A549 treated with Mapracorat at 1 μM for 4 hours (cell line): ENCODE measurements at places on chromosomes 4 and X. TPM values are rescaled to one million over a fixed set of nuclear protein-coding genes. Genes with fewer than 3 reads are reported as not detected.

The TREX2 gene
- 0.96 to 1.7 TPM (median 1.3 TPM) in 5 replicates for total RNA-seq

The MAGEE2 gene
- not detected in 5 replicates for total RNA-seq

The CENPVL2 gene
- not detected in 5 replicates for total RNA-seq

The SLC9B1 gene
- total RNA-seq, result not detected in 5 replicates

The ANXA10 gene
- total RNA-seq, result 2.4 to 3.0 TPM (median 2.8 TPM) in 5 replicates

The SEC31A gene
- 78.3 to 87.2 TPM (median 81.0 TPM) in 5 replicates for total RNA-seq

The FAM47A gene
- total RNA-seq, result not detected in 5 replicates

The NALF2 gene
- 4.5 to 5.6 TPM (median 5.5 TPM) in 5 replicates for total RNA-seq

The DACH2 gene
- total RNA-seq, result not detected in 5 replicates

The FGF16 gene
- not detected in 5 replicates for total RNA-seq

The FAM9B gene
- not detected in 5 replicates for total RNA-seq

The NHS gene
- total RNA-seq, result 2.1 to 3.1 TPM (median 2.3 TPM) in 5 replicates

The TRAM1L1 gene
- total RNA-seq, result 0.45 to 0.70 TPM (median 0.48 TPM) in 5 replicates

The PPARGC1A gene
- 0.02 to 0.10 TPM (median 0.04 TPM) in 4 of 5 replicates, not detected in the other for total RNA-seq

The SYTL5 gene
- total RNA-seq, result 0.21 to 0.34 TPM (median 0.30 TPM) in 5 replicates

The MAOB gene
- 0.13 to 0.19 TPM (median 0.16 TPM) in 4 of 5 replicates, not detected in the other for total RNA-seq

The NPY5R gene
- not detected in 5 replicates for total RNA-seq

The PRMT9 gene
- total RNA-seq, result 2.2 to 3.3 TPM (median 3.0 TPM) in 5 replicates

The SH3TC1 gene
- 14.3 to 27.7 TPM (median 22.6 TPM) in 5 replicates for total RNA-seq

The FHDC1 gene
- 0.64 to 0.88 TPM (median 0.74 TPM) in 5 replicates for total RNA-seq

The FDCSP gene
- not detected in 5 replicates for total RNA-seq

The HPGDS gene
- not detected in 5 replicates for total RNA-seq

The TLR10 gene
- 0.05 TPM in 2 of 5 replicates, not detected in the others for total RNA-seq

The ENPP6 gene
- not detected in 5 replicates for total RNA-seq

The PSAPL1 gene
- 0.13 to 0.28 TPM (median 0.22 TPM) in 5 replicates for total RNA-seq

The TMPRSS11A gene
- total RNA-seq, result not detected in 5 replicates

The STK26 gene
- total RNA-seq, result 8.0 to 10.8 TPM (median 10.6 TPM) in 5 replicates
